ENCODE measurements at places on chromosomes 5 and 9. TPM values are rescaled to one million over a fixed set of nuclear protein-coding genes. Genes with fewer than 3 reads are reported as not detected.

SH2D3C gene
- 0.08 TPM for polyA plus RNA-seq

SPINK6 gene
- 5.3 TPM for polyA plus RNA-seq

PFN3 gene
- polyA plus RNA-seq = not detected

CDX1 gene
- polyA plus RNA-seq = not detected

UBE2QL1 gene
- polyA plus RNA-seq = 0.01 TPM

NOL6 gene
- 51.8 TPM for polyA plus RNA-seq

PHF24 gene
- 0.07 TPM for polyA plus RNA-seq

ANKRD55 gene
- polyA plus RNA-seq = not detected

PTGDS gene
- polyA plus RNA-seq = not detected

ABLIM3 gene
- polyA plus RNA-seq = 21.6 TPM

FLT4 gene
- polyA plus RNA-seq = 0.07 TPM

HINT2 gene
- polyA plus RNA-seq = 27.9 TPM

Data from mammary epithelial cell (primary cell).